ENCODE measurements at places on chromosomes 4 and X. TPM values are rescaled to one million over a fixed set of nuclear protein-coding genes. Genes with fewer than 3 reads are reported as not detected.

CTAG1A gene
- not detected for total RNA-seq

MAPK10 gene
- not detected for total RNA-seq

- no peak for DNase-seq
Observed at GRCh38 chrX:112011376-112011775, 71.2 kb downstream of the TRPC5 start.

GRCh38 chr4:31086756-31087330 is 366.7 kb downstream of the PCDH7 start:
- DNase-seq: no peak

- no peak for DNase-seq
Observed at GRCh38 chrX:133258481-133258880, 40.3 kb upstream of the TFDP3 start.

DNA sequence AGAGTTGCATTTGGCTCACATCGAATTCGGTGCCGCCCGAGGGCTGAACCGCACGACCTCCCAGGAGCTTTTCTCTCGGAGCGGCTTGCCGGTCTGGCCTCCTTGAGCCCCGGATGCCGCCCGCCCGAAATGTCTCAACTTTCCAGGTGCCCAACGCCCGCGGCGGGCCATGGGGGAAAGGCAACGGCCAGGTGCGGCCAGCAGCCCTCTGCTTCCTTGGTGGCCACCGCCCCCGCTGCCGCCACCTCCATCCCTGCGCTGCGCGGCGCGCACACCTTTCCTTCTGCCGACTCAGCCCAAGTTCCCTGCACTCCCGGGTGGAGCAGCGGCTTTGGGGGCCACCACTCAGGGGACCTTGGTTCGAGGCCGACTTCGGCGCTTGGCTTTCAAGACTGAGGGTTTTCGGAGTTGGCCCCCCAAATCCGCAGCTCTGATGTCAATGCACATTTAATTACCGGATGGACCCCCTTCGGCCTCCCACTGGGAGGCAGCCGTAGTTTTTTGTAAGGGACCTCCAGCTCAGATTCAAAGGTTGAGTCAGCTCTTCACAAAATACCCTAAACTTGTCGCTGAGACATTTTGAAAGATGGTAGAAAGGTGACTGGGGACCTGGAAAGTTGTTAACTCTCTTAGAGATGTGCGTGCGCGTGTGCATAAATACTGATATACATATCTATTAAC is 1.1 kb downstream of the AFF2 start:
- DNase-seq: no peak

GRCh38 chr4:155855897-155856296 is 10.2 kb downstream of the ASIC5 start:
- DNase-seq: no peak
